ENCODE measurements at places on chromosomes 2 and 18.

DNA sequence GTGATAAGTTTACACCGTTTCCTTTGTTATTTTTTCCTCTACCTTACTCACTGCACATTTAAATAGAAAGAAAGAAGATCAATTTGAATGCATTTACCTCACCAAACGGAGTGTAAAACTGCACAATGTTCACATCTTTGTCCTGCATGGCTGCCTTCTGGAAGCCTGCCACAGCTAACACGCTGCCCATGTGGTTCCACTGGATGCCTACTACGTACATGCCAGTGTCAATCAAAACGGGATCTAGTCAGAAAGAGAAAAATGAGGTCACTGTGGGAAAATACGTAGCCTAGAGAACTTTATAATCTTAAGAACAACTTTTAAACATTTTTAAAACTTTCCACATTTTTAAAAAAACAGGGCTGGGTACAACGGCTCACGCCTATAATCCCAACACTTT is 16.4 kb downstream of the WDR35 start:
- DNase-seq: no peak

DNA sequence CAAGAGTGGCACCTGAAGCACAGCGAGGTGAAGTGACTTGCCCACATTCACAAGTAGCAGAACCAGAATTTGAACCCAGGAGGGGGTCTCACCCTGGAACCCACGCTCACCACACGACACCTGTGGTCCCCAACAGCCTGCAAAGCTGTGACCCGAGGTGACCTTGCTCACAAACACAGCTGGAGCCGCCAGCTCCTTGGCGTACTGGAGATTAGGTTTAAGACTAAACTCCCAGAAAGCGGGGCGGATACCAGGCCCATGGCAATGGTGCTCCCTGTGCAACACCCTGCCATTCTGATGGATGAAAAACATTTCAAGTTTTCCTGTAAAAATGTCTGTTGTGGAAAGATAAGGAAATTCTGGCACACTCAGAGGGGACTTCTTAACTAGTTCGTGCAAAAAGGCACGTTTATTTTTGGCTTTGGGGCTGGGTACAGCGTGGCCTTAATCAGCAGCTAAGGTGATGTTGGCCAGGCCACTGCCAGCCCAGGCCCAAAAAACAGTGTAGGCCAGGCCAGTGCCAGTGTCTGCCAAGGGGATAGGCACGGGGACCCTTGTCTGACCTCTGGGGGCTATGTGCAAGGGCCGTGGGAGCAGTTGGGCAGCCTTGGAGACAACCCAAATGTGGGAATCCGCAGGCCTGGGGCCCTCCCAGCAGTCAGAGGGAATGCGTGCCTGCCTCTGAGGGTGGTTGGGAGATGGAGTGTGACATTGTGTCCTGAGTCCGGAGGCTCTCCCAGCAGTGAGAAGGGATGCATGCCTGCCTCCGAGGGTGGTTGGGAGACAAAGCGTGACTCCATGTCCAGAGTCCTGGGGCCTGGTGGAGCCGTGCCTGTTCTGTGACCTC is 185.0 kb upstream of the HS6ST1 start:
- DNase-seq: no peak

- no peak for DNase-seq
Observed at GRCh38 chr2:186526281-186526680, 40.2 kb downstream of the ZC3H15 start.

DNA sequence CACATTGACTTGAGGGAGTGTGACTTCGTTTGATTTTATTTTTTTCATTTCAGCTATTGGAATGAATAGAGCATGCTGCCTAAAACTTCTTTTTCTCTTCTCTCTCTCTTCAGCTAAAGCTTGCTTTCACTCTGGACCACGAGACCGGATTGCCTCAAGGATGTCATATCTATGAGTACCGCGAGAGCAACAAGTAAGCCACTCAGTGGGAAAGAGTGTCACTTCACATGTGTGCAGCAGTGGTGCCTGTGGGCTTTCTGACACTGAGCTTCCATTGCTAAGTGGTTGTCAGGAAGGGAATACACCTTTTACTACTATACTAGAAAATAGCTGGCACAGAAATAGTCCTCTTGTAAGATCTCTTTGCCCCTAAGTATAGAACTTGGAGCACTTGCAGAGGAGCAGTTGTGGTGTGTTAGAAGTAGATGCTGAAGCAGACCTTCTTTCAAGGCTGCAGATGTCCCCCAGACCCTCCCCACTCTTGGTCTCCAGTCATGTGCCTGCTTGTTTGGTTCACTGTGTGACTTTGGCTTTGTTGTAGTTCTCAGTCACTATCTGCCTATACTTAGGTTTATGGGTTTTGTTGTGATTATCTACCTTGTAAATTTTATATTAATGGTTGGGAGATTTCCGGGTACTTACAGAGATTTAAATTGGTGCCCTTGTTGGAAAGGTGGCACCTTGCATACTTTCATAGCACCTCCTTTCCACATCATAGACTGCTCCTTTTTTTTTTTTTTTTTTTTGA is 78.5 kb upstream of the ALPP start:
- no peak for DNase-seq

- DNase-seq: no peak
Observed at GRCh38 chr2:215756346-215756730, 257.0 kb downstream of the MREG start.
